Panc1 (cell line): ENCODE measurements at places on chromosomes 7 and 10. TPM values are rescaled to one million over a fixed set of nuclear protein-coding genes. Genes with fewer than 3 reads are reported as not detected.

- H3K4me1 ChIP-seq, result no peaks in the 10 kb centered on the region
- H3K27me3 ChIP-seq, result no peaks in the 10 kb centered on the region
- H3K27ac ChIP-seq, result no peak overlapping the region
- DNase-seq, result no peak
These were observed 14.3 kb downstream of the AQP1 start for GRCh38 chr7:30925913-30926312.

The MSMB gene
- not detected for total RNA-seq

DNA sequence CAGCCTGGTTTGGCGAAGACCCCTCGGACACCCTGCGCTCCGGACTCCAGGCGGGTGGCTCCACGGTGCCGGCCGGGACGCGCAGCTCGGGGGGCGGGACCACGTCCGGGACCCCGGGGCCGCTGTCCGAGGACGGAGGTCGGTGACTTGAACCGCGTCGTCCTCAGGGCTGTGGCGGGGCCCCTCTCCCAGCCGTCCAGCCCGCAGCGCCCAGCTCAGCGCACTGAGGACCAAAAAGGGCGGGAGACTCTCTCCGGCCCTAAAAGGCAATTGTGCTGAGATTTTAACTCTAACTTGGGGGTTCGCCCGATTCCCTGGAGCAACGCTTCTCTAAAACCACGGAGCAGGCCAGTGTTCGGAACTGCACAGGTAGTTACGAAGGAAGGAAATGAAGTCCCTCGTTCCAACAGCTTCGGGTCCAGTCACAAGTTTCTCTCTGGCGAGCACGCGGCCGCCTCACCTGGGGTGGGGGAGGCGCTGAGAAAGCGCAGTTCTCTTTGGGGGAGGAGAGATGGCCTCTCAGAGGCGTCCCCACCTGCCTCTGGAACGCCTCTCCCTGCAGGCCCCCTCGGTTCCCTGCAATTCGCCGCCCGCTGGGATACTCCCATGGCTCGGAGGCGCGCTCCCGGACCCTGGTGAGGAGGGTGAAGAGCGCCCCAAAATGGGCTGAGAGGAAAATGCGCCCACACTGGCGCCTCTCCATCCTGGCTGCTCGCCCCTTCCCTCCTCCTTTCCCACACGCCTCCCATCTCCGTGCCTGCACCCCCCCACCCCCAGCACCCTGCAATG lies 352.7 kb downstream of the DNAJB6 start:
- peak overlapping the region; percentile 40 for H3K4me3 ChIP-seq
- peaks cover 5% of the 10 kb centered on the region; the same call in 1 of the 2 replicates for H3K36me3 ChIP-seq
- no peak for DNase-seq
- H3K4me1 ChIP-seq, result no peaks in the 10 kb centered on the region

- DNase-seq, result no peak
- no peaks in the 10 kb centered on the region for H3K4me1 ChIP-seq
- H3K27me3 ChIP-seq, result no peaks in the 10 kb centered on the region; the same call in 1 of the 2 replicates
These were observed 65.3 kb downstream of the CARD11 start for GRCh38 chr7:2978408-2978807.

DNA sequence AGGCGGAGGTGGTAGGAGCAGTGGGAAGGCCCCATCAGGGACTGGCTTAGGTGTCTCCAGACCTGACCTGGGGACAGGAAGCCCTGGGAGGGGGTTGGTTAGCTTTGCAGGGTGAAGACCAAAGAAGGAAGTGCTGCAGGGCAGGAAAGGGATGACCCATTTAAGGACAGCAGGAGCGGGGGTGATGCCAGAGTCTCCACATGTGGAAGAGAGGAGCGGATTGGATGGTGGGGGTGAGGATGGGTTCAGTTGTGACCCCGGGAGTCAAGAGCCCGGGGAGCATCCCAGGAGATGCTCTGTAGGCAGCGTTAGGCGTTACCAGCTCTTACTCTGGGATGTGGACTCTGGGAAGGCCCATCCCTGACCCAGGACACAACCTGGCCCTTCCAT lies 3.1 kb upstream of the LDB3 start:
- no peak overlapping the region for H3K4me3 ChIP-seq
- no peaks in the 10 kb centered on the region for H3K27me3 ChIP-seq
- no peaks in the 10 kb centered on the region for H3K4me1 ChIP-seq
- no peak overlapping the region for H3K27ac ChIP-seq
- DNase-seq, result no peak
- H3K36me3 ChIP-seq, result no peaks in the 10 kb centered on the region

DNA sequence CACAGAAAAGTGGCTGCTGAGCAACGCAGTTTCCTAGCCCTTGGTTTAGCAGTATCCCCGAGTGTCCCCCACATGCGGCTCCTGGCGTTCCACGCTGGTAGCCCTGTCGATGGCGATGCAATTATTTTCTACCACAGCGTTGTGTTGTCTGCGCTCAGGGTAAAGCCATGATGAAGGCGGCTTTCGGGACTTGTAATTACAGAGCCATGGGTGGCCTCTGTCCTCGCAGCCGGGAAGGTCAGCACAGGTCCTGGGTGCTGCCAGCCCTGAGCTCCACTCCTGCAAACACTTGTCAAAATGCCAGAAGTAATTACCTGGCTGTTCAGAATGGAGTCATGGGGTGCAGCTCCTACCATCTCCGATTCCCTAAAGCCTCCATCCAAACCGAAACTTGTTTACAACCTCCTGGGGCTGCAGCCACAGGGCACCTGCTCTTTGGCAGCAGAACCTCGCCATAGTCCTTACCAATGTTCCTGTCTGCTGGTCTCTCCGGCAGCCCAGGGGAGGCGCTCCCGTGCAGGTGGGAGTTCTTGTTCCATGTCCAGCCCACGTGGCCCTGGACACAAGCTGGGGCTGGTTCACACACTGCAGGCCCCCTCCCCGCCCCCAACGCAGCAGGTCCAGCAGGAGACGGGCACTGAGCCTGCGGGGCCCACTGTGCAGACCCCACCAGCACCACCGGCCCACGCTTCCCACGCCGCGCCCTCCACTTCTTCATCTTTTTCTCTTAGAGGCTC lies 512.6 kb downstream of the PTPRN2 start:
- no peak overlapping the region for H3K27ac ChIP-seq
- peaks cover 3% of the 10 kb centered on the region; the same call in 1 of the 2 replicates for H3K27me3 ChIP-seq
- DNase-seq, result no peak
- H3K4me1 ChIP-seq, result no peaks in the 10 kb centered on the region
- no peaks in the 10 kb centered on the region for H3K36me3 ChIP-seq

The PUS7 gene
- total RNA-seq, result 30.7 TPM

The OPTN gene
- total RNA-seq, result 66.8 TPM

DNA sequence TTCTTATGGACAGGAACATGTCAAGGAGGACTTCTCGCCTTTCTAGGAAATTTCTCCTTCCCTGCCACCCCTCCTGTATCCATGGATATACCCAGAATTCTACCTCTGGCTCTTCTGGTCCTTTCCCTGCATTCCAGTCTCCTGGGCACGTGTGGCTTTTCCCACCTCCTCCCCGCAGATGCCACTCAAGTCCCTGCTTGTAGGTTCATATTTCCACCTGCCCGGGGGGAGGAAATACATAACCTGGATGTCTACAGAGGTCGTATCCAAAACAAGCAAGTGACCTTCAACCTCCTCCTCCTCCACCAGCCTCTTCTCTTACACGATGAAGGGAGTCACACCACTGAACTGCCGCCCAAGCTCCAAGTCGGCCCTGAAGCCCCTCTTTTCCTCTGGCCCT lies 20.7 kb downstream of the FGFR2 start:
- DNase-seq, result no peak
- H3K27me3 ChIP-seq, result no peaks in the 10 kb centered on the region
- H3K27ac ChIP-seq, result no peak overlapping the region
- H3K36me3 ChIP-seq, result no peaks in the 10 kb centered on the region

The MTPN gene
- 177 TPM for total RNA-seq

DNA sequence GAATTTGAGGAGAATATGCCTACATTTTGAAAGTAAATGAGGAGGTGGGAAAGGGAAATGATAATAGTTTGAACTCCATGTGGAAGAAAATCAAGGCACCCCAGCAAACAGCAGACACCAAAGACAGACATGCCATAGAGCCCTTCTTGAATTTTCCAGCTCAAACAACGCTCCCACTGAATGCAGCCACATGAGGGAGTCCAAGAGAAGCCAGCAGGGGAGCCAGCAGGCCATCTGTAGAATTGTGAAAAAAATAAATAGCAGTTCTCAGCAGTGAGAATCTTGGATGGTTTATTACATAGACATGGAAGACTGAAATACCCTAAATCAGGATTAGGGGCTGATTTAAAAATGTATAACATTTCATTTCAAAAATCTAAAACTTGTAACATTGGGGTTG lies 1567.3 kb upstream of the LRRTM3 start:
- no peak overlapping the region for H3K4me3 ChIP-seq
- H3K4me1 ChIP-seq, result no peaks in the 10 kb centered on the region
- H3K27ac ChIP-seq, result no peak overlapping the region
- H3K27me3 ChIP-seq, result no peaks in the 10 kb centered on the region
- H3K36me3 ChIP-seq, result no peaks in the 10 kb centered on the region
- DNase-seq, result peak; percentile 4

DNA sequence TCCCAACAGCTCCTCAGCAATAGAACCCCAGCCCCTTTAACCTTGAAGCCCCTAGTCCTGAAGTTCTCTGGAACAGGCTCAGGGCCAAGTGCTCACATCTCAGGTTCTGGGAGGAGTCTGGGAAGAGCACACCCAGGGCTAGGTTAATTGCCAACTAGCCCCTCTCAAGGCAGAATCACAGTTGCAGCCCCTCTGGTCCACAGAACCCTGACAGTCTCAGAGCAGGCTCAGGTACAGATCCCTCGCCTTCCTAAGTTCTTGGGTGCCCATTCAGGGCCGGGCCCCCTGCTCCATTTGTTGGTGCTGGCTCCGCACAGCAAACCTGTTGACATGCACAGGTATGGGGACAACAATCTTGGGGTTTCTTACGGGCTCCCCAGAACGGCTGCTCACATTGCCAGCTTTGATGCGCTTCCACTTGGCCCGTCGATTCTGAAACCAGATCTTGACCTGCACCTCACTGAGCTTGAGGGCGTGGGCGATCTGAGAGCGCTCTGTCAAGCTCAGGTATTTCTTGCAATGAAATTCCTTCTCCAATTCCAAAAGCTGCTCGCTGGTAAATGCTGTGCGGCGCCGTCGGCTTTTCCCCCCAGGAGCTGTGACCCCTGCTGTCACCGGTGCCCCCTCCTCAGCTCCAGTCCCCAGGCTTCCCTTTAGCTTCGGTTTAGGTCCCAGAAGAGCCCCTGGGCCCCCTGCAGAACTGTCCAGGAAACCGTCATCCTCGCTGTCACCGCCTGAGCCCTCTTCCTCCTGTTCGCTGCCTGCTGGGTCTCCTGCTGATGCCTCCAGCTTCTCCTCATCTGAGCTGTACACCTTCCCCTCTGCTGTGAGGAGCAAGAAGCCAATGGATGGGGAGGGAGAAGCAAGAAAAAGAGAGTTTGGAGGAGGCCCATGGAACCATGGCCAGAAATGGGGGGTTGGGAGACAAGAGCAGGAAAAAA lies 18.9 kb downstream of the GBX1 start:
- DNase-seq, result no peak
- no peaks in the 10 kb centered on the region for H3K4me1 ChIP-seq
- H3K27me3 ChIP-seq, result peaks cover 18% of the 10 kb centered on the region; the same call in 1 of the 2 replicates
- H3K27ac ChIP-seq, result no peak overlapping the region

The FAM13C gene
- total RNA-seq, result not detected

The LIPJ gene
- total RNA-seq, result not detected

DNA sequence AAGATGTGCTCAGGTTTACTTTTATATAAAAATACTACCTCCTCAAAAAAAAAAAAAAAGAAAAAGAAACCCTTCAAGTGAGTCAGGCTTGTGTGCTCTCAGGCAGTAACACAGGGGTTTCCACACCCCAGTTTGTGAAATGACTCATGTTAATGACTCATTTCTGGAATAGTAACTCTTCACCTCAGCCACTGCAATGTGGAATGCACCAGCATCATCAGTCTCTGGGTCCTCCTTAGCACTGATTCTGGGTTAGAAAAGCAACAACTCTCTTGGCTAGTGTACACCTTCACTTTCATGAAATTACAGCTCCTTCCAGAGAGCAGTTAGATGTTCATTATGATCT lies 110.6 kb downstream of the EMX2 start:
- H3K27ac ChIP-seq, result no peak overlapping the region
- H3K36me3 ChIP-seq, result no peaks in the 10 kb centered on the region
- no peaks in the 10 kb centered on the region for H3K27me3 ChIP-seq
- no peak overlapping the region for H3K4me3 ChIP-seq
- DNase-seq, result peak; percentile 15
- H3K4me1 ChIP-seq, result no peaks in the 10 kb centered on the region

DNA sequence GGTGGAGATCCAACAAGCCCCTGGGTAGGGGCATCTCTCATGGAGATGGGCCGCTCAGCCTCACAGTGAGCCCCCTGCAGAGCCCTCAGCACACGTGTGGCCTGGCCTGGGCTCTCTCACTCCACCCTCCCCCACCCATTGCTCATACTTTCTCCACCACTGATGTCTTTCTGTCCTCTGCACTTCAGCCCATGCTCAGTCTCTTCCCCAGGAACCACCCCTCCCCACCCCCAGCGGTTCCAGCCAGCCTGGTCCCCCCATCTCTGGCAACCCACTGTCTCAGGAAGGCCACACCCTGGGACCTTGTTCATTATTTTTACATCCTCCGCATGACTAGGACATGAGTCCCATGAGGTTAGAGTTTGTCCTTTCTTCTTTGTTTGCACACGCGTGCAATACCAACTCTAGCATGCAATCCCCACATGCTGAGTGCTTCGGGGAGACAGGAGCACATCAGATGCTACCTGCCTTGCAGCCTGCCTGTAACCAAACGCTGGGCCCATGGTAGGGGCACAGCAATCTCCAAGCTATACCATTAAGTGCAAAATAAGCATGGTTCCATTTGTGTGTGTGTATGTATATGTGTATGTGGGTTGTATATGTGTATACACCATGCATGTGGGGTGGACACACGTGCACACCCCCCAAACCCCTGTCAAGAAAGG lies 408.4 kb upstream of the FOXK1 start:
- no peaks in the 10 kb centered on the region for H3K36me3 ChIP-seq
- H3K4me3 ChIP-seq, result no peak overlapping the region
- H3K4me1 ChIP-seq, result no peaks in the 10 kb centered on the region
- no peak for DNase-seq
- H3K27me3 ChIP-seq, result no peaks in the 10 kb centered on the region
